G401 (cell line): ENCODE measurements at places on chromosomes 7 and 10. TPM values are rescaled to one million over a fixed set of nuclear protein-coding genes. Genes with fewer than 3 reads are reported as not detected.

- DNase-seq: peak; percentile 57
Measured at GRCh38 chr10:11144626-11145494, 127.2 kb downstream of the CELF2 start.

DNA sequence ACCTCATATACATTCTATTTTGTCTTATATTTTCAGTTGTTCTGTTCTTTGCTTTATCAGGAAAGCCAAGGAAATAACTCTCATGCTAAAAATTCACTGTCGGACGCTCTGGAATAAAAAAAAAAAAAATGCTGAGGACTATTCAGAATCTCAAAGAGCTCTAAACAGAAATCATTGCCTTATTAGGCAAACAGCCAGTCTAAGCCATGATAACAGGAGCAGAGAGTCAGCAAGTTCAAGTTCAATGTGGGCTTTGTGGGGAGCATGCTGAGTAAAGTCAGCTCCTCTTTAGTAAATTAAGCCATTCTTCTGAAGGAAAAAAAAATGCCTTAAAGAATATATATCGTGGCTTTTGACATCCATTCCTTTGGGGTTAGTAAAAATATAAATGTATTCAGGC lies 13.6 kb upstream of the FAM13C start:
- no peak for DNase-seq

DNA sequence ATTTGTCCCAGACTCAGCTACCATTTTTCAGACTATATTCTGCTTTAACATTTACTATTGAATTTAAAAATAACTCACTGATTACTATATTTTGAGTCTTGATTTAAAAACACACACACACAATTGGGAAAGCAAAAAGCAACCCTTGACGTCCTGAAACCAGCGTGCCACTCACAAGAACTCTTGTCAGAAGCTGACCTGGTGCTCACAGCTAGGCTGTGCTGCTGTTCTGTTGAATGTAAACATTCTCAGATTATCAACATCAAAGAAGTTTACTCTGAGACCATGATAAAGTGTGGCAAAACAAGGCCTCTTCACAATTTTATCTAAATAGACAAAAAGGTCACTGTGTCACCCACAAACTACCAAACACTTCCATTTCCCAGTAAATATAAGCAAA lies 62.6 kb upstream of the CACNA2D1 start:
- no peak for DNase-seq

DNA sequence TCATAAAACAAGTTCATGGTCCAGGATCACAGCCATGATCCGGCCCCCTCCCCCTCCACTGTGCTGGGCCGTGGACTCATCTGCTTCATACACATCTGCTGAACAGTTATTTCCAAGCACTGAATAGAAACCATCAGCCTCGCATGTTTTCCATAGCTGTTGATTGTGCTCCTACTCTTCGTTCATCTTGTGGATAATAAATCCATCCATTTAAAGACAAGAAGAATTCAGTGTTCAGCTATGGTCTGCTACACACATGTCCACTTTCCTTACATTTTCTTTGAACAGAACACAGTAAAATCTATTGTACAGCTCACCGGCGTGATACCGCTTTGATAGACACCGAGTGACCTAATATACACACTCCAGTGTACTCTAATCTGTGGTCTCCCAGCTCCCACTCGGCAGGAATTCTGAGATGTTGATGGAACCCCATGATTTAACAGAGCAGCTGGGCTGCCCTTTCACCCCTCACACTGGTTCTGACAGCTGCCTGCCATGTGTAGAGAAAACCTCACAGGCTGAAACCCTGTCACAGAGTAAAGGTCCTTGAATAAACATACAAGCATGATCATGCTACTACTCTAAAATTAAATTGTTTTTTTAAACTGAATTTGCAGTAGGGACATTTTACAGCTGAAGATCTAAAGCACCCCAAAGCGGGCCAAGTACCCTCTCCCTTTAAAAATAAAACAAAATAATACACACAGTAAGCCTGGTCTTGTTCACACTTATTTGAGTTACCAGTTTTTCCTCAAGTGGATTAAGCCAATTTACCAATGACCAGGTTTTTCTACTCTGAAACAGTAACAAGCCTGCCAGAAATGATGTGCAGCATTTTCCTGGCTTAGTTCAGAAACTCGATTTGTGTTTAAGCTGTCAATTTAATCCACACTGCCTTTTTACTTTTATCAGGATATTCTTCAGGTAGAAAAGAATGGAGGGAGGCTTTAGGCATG lies 95.1 kb upstream of the FZD1 start:
- peak; percentile 31 for DNase-seq

DNA sequence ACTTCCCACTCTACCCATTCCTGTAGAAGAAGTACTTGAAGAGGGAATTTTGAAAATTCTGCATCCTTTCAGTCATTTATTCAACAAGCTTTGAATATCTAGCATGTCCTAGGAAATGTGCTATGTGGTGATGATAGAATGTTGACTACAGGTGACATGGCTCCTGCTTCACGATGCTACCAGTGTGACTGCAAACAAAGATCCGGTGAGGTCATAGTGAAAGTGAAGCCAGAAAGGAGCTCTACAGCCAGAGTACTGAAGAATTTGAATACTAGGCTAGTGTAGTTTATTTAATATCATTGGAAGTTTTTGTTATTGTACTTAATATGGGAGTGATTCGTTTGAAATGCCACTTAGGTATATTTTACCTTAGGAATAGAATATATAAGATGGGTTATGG lies 348.1 kb downstream of the TFEC start:
- no peak for DNase-seq

GRCh38 chr7:21104124-21104500 lies 317.4 kb upstream of the SP8 start:
- no peak for DNase-seq

DNA sequence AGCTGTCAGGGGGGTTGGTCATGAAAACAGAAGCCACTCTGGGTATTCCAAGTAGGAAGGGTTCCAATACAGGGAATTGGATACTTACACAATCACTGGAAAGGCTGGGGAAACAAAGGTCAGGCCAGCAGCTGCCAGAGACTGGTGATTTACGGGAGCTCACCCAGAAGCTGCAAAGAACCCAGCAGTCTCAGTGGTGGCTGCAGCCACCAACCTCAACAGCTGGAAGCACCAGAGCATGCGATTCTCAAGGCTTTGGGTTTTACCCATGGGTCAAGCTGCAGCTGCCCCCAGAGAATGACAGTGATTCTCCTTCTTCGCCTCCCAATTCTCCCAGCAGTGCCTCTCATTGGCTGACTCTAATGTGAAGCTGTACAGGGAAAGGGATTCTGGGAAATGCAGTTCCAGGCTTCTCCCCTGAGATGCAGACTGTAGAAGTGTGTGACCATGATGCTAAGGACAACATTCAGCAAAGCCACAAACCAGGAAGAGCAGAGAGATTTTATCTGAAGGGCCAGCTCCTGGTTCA lies 107.2 kb upstream of the TCF7L2 start:
- DNase-seq: no peak

- no peak for DNase-seq
Measured at GRCh38 chr10:104349623-104350126, 4.0 kb upstream of the CFAP58 start.

- no peak for DNase-seq
Measured at GRCh38 chr10:118807512-118808305, 52.9 kb upstream of the CACUL1 start.

ANXA8 gene
- total RNA-seq: not detected in 2 replicates
